Stimulated activated CD4-positive, alpha-beta T cell treated with anti-CD3 and anti-CD28 coated beads, Interleukin-12 subunit alpha, Interleukin-12 subunit beta, amount 100 ng/mL, for 4 hours (primary cell): ENCODE measurements at places on chromosomes 3 and 15.

DNA sequence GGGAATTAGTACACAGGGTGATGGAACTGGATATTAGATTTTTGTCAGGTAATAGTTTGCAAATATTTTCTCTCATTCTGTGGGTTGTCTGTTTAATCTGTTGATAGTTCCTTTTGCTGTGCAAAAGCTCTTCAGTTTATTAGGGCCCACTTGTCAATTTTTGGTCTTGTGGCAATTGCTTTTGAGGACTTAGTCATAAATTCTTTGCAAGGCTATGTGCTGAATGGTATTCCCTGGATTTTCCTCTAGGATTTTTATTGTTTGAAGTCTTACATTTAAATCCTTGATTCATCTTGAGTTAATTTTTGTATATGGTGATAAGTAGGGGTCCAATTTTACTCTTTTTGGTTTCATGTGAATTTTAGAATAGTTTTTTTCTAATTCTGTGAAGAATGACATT lies 111.3 kb downstream of the ARRDC4 start:
- DNase-seq: no peak

DNA sequence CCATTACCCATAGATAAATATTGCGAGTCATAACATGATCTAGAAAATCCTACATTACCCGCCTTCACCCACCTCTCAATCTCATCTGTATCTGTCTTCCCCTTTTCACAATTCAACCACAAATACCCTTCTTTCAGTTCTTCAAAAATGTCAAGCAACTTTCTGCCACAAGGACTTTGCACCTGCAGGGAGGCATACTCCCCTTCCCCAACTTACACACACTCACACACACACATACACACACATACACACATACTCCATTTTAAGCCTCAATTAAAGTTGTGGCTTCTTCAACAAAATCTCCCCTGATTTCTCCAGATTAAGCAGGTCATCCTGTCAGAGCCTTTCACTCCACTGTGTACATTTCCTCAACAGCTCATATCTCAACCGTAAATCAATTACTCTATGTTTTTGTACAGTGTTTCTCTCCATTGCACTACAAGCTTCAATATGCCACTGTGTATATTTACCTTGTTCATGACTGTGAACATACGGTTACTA lies 33.1 kb upstream of the CCDC50 start:
- no peak for DNase-seq

- no peak for DNase-seq
These were observed 70.9 kb upstream of the ST8SIA2 start for GRCh38 chr15:92322566-92323355.

DNA sequence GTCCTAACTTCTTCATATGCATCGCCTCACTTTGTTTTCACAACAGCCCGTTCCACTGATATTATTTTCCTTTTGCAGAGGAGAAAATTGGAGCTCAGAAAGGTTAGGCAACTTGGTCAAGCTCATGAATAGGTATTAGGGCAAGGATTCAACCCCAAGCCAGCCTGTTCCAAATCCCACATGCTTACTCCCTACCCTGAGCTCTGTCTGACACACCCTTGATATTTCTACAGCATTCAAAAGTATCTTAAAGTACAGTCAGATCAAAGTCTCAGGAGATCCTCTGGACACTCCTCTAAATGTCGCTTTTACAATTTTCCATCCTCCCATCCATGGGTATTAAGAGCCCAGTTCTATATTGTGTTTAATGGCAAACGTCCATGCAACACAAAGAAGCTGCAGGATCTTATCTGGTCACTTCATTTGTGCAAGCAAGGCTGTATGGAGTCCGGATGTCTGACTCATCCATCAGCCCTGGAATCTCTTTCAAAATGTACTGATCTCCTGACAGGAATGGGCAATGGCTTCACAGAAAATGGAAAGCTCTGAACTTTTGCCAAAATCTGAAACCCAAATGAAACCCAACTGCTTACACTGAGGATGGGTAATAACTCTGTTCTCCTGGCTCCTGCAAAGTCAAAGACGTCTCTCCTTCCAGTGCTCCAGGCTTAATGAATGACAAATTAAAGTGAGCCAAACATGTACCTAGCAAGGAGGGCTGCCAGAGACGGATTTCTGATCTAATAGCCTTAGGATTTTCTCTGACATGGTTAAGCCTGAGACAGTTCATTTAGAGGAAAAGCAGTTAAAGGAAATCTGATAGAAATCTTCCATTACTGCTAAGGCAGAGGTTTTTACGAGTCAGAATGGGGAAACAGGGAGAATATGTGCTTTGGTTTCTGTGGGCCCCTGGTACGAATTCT lies 230.9 kb upstream of the RORA start:
- DNase-seq: no peak

GRCh38 chr3:159852266-159852665 lies 136.4 kb upstream of the IL12A start:
- DNase-seq: no peak

DNA sequence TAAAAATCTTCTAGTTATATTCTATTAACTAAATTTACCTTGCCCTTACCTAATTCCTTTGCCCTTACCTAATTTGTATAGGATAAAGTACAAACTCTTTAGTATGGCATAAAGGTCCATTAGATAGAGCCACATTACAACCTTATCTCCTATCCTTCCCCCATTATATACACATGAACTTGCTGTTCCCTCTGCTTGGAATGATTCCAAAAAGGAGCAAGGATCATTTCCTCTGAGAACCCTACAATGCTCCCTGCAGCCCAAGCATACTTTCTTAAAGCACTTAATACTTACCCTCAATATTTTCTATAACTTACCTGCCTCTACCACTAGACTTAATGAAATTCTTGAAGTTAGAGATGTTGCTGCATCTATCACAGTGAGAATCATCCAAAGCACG lies 118.9 kb upstream of the CCDC54 start:
- no peak for DNase-seq

DNA sequence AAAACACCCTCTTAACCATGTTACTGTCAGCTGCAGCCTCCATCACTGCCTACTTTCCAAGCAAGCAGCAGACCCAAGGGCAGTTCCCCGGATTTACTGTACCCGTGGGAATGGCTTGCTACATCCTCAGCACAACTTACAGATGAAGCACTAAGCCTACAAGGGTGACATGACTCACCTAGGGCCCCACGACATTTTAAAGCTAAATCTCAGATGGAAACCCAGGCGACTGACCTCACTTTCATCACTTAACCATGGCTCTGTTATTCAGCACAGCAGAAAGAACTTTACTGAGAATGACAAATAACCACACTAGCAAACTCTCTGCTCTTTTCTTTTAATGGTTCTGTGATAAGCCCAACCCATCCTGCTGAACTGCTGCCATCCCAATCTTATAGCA lies 65.6 kb downstream of the SUMF1 start:
- no peak for DNase-seq

- no peak for DNase-seq
These were observed 289.7 kb downstream of the MAGI1 start for GRCh38 chr3:65749066-65749465.

DNA sequence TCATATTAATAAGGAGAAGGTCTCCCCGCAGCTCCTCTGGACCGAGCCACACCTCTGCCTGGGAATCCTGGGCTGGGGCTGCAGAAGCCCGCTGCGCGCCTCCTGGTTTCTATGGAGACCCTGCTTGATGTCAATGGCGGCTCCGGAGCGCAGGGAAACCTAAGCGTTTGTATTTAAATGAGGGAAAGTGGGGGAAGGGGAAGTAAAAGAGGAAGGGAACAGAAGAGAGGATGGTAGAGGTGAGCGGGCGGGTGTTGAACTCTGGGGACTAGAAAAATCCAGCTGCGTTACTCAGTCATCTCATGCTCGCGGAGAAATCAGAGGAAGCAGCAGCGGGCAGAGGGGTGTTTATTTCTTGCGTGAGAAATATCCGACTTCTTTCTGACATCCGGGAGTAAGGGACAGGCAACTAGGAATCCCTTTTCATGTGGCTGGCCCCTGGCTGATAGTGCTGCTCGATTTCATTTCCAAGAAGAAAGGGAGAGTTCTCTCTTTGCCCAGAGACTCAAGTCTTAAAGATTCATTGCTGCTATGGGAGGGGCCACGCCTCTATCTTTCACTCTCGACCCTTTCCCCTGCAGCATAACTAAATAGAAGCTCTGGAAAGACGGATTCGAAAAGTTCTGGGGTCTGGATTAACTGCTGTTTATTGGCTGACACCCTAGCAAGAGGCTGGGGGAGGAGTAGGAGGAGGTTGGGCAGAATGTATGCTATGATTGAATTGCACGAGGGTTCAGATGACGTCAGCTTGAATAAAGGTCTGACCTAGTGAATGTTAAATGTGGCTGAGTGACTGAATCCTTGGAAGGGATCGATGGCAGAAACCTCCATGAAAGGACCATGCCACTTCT lies 110.5 kb upstream of the GAP43 start:
- DNase-seq: no peak

DNA sequence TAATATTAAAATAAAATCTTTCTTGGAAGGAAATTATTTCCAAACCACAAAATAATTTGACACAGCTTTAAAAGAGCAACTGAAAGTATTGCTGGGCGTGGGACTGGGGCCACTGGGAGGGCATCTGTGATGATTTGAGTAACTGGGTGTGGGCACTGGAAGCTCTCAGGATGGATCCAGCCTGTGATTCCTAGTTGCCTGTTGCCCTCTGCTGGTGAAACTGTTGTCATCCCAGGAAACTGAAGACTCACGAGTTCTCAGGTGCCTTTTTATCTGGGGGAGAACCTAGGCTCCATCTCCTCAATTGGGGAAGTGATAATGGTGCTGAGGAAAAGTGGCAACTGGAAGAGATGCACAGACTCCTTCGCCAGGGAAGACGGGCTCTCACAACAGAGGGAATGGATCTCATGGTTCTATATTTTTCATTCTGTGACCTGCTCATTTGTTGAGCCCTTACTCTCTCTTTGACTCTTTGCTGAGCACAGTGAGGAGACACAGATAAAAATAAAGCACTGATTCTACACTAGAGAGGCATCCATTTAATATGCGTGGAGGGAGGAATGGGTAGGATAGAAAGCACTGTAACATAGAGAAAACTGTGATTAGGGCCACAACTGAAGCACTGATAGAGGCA lies 61.6 kb downstream of the TPRG1 start:
- no peak for DNase-seq
